ENCODE measurements at places on chromosomes 4 and X.

DNA sequence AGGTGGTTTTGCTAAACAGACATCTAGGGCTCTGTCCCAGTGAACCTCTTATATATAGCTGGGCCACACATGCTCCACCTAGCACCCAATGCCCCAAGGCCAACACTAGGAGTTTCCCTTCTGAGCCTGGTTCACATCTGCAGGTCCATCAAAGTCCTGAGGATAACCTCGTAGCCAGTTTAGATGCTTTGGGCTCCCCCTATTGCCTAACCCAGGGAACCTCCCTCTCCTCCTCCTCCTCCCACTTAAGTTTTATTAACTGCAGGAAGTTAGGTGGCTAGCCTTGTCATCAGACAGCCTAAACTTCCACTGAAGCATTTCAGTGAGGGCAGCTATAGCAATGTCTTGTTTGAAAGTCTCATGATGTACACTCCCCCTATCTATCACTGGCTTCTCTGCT lies 88.0 kb downstream of the GUCY2F start:
- DNase-seq = no peak

DNA sequence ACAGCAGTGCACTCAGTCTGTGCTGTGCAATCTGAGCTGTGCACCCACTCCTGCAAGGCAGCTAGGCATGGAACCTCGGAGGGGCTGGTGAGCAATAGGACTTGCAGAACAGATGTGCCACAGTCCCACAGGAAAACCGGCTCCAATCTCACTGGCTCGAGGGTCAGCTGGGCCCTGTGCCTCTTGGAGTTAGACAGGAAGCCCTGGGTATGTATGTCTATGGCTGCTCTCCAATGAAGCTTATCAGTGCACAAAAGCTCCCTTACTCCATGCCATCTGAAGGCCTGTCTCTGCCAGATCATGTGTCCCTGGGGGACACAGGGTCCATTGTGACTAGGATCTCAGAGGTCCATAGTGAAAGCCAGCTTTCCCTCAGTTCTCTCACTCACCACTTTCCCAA lies 335.8 kb downstream of the SH3BGRL start:
- DNase-seq = no peak

- no peak for DNase-seq
These were observed 10.4 kb upstream of the DGAT2L6 start for GRCh38 chrX:70166601-70167590.

- DNase-seq = no peak
These were observed 995.7 kb upstream of the PRKX start for GRCh38 chrX:4708970-4709760.

DNA sequence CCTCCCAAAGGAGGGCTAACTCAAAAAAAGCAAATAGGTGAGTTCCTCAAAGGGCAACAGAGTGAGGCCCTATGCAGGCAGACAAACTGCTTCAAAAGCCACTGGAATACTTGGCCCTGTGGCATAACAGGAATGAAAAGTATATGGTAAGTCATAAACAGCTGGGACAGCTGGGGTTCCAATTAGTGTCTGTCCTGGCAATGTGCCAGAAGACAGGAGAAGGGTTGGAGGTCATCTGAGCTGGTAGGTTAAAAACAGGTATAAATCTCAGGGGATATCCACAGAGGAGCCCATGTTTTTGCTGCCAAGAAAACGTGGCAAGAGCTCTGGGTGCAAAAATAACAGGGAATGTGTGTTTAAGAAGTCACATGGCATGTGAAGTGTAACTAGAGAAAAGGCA lies 111.6 kb downstream of the APOOL start:
- DNase-seq = no peak

GRCh38 chrX:134459683-134460004 lies 321 bp upstream of the HPRT1 start:
- DNase-seq = no peak

- DNase-seq = no peak
These were observed 237.3 kb downstream of the NR3C2 start for GRCh38 chr4:148204892-148205291.

DNA sequence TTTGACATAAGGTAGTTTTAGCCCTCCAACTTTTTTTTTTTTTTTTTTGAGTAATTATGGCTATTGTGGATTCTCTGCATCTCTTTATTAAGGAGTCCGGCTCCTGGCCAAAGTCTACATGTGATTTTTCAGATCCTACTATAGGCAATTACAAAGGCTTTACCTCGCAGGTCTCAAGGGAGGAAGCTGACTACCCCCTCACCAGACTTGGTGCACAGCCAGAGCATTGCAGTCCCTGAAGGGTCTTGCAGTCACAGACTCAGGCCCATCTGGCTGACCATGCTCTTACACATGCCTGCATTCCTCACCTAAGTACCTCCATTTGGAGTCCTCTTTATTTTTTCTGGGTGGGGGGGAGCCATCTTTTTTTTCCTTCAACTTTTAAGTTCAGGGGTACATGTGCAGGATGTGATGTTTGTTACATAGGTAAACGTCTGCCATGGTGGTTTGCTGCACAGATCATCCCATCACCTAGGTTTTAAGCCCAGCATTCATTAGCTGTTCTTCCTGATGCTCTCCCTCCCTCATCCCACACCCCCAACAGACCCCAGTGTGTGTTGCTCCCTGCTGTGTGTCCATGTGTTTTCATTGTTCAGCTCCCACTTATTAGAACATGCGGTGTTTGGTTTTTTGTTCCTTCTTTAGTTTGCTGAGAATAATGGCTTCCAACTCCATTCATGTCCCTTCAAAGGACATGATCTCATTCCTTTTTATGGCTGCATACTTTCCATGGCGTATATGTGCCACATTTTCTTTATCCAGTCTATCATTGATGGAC lies 88.4 kb upstream of the STIM2 start:
- no peak for DNase-seq

DNA sequence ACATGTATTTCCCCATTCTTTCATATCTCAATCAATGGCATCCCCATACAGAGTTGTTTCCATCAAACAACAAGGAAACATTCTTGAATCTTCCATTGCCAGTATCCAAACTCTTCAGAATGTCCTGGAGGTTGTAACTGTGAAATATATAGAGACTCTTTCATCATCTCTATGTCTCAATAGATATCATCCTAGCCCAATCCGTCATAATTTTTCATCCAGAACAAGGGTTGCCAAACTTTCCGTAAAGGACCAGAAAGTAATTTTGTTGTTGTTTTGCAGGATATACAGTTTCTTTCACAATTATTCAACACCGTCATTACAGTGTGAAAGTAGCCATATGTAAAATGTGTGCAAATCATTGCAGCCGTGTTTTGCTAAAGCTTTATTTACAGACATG lies 15.2 kb upstream of the CXCL6 start:
- DNase-seq = no peak

DNA sequence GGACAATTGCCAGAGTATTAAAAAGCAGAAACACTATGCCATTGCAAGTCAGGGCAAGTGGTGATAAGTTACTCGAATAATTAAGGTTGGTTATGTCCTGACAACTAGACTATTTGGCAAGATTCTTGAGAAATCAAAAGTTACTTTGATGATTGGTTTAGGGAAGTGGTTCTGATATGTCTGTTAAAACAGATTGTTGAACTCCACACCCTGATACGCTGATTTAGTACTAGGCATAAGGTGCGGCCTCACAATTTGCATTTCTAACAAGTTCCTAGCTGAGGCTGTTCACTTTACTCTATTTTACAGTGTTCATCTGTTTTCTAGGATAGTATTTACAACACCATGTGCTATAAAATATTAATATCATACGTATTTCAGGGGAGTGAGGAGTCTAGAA lies 12.5 kb downstream of the GABRA4 start:
- DNase-seq = no peak

DNA sequence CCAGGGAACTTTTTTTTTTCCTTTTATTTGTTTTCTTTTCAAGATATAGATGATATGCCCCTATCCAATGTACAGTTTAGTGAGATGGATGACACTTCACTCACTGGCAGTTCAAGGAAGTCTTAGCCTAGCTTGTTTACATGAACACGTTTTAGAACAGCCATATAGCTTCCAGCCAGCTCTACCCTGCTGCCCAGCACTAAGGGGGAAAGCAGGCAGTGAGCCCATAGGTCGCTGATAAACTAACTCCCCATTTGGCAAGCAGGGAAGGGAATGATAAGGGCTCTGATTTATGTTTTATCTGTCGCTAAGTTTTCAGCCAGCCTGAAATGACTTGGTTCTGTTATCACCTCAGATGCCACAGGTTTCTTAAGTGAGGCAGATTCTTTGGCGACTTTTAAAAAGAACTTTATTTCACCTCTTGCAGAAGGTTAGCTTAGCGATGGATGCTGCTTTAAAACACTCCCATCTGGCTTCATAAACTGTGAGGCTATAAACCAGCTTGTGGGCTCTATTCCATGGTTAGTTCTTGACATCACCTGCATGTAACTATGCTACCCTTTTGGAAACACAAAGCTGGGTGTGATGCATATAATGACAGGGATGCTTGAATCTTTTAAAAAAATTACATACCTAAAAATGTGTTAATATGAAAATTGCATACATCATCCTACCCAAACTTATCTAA lies 348.4 kb downstream of the FBXO8 start:
- no peak for DNase-seq

DNA sequence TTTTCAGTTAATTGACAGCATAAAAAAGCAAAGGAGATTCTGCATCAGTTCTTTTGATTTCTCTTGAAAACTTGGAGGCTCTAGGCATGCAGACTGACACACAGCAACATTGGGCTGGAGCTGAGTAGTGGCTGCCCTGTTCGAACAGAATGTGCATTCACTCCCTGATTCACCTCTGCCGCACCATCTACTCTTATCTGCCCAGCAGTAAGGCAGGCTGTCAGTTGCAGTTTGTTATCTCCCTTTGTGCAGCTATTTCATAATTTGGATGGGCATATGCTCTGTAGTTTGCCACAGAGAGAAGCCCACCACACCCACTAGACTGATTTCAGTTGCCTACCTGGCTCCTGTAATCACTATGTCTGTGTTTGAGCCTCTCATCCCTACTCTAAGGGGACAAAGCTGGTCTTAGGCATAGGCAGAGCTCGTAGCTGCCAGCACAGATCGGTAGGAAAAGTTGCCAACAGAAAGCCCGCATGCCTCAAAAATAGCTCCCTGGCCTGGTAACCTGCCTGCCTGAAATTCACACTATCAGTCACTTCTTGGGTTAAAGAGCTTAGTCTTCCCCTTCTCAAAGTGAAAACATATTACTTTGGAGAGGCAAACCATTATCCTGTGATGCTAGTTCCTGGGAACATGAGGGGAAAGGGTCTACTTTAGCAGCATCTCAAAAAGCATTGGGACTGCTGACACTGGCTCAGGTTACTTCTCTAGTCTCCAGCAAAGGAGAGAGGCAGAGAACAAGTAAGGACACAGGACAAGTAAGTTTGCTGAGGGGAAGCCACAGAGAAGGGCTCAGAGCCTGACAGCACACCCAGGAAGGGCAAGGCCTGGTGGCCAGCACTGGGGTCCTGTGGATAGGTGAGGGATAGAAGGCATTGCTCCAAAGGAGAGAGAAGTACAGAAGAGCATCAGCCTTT lies 75.9 kb upstream of the TMEM164 start:
- DNase-seq = no peak

DNA sequence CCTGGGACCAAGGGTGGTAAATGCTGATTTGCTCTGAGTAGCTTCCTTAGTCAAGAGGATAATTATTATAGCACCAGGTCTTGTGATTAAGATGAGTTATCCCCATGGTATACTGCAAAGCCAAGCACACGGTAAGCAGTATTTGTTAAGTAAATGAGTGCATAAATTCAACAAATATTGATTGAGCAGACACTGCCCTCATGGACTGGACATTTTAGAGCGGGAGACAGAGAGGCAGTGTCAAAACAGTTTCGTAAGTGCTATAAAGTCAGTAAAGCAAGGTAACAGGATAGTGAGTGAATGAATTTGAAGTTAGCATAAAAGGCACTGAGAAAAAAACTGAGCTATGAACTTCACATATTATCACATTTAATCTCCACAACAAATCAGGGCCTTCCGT lies 13.9 kb downstream of the PHF8 start:
- no peak for DNase-seq

GRCh38 chrX:151912221-151912620 lies 468 bp upstream of the MAGEA4 start:
- DNase-seq = no peak

DNA sequence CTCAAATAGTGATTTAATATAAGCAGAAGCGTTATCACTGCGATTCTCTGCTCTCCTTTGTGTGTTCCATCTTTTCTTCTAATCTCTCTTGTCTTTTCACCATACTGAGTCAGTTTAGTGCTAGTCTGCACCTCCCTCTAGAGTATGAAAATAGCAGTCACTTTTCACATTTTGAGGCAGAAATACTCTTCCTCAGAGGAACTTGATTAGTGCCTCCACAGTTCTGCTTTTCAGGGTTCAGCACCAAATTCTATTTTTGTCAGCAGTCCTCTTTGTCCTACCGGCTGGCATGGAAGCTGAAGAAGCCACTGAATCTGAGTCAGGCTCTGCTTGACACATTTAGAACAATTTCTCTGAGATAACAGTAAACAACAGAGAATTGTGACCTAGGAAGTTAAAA lies 49.7 kb upstream of the ANKRD17 start:
- no peak for DNase-seq

GRCh38 chr4:152696764-152697261 lies 17.0 kb upstream of the TMEM154 start:
- no peak for DNase-seq

DNA sequence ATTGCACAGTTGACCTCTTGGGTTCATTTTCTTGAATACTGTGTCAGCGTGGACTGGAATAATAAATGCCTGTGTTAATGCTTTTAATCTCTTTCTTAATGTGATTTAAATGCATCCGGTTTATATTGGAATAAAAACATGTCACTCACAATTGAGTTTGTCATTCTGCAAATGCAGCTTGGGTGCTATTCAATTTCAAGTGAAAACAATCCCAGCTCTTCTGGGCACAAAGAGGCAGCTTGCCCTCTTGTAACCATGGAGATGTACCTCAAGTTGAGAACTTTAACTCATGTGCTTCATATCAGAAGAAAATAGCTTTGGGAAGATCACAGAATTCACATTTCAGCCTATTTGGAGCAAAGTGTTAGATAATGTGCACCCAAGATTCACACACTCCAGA lies 355.7 kb upstream of the GNPDA2 start:
- no peak for DNase-seq

GRCh38 chr4:40587826-40588225 lies 41.8 kb downstream of the RBM47 start:
- DNase-seq = no peak

GRCh38 chr4:120869613-120870278 lies 52.8 kb downstream of the PRDM5 start:
- no peak for DNase-seq

DNA sequence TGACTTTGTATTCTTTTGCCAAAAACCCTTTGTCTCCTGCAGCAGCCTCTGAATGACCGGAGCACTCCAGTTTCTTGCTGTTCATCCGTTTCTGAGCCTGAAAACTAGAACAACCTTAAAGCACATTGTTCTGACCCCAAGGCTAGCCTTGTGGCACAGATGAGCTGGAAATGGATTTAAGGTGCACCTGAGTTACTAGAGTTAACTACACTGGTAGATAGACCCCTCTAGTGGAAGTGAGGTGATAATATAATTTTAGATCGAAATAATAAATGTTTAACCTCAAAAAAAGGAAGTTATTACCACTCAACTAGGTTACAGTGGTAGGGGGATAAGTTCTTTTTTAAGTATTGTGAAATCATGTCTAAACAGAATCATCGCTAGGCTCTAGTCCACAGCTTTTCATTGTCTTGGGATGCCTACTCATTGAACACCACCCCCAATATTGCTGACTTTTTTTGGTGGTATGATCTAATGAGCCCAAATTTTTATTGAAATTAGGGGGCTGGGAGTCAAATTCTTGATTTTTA lies 2.7 kb downstream of the PLS3 start:
- DNase-seq = no peak

Measured in stimulated activated CD8-positive, alpha-beta memory T cell treated with anti-CD3 and anti-CD28 coated beads, Interleukin-4, amount 100 ng/mL, for 1 hour (primary cell).